ENCODE measurements at places on chromosomes 13 and 19.
A peak's percentile ranks its signal among the peaks of the same experiment; 100 is the strongest.

DNA sequence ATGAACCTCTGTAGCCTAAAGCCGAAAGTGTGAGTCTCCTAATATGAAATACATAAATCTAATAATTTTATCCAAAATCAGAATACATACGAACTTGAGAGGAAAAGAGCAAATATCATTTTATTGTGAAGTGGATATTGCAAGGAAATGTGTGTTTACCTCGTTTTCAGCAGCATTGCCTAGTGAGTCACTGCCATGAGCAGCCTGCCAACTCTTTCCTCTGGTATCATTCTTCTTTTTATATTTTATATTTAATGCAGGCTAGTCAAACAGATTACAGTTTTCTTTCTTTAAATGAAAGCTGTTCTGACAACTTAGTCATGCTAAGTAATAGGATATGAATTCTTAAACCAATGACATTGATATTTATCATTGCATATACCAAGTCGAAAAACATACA lies 44.2 kb downstream of the EDNRB start:
- DNase-seq, result no peak

DNA sequence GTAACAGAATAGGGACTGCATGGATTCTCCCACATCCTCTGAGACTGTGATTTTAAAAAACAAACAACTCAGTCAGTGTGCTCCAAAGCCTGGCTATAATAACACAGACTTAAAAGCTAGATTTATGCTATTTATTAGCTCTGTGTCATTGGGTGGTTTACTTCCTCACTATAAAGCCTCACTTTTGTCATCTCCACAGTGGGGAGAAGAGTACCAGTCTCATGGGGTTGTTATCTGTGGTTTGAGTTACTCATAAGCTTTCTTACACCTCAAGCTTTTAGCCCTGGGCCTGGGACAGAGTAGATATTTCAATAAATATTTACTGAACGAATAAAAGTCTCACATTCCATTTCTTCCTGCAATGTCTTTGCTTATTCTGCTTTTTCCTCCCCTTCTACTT lies 5.3 kb downstream of the RNASEH2B start:
- DNase-seq, result no peak

DNA sequence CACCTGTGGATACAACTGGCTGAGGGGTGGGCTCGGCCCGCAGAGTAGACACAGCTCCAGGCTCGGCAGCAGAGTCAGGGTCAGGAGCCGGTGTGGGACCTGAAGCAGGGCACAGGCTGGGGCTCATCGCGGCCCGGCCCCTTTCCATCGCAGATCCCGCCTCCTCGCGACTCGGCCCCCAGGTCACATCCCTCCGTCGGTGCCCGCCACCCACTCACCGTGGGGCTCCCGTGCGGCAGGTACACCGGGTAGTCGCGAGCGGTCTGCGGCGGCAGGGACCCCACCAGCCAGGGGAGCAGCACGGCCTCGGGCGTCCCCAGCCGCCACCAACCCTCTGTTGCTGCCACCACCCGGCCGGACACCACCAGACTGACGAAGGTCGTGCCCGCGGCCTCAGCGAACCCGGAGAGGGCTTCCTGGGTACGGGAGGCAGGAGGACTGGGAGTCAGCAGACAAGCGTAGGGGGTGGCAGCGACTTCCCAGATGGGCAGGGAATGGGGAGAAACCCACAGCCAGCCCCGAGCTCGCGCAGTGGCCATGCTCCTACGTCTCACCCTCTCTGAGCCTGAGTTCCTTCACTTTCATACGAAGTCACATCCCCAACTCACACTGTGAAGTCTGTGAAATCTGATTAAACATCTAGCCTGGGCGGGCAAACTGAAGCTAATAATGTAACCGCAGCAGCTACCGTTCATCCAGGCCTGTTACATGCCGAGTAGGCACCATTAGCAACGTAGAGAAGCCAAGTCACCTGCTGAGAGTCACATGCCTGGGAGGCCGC lies 3.7 kb downstream of the FUZ start:
- DNase-seq, result peak; percentile 36

DNA sequence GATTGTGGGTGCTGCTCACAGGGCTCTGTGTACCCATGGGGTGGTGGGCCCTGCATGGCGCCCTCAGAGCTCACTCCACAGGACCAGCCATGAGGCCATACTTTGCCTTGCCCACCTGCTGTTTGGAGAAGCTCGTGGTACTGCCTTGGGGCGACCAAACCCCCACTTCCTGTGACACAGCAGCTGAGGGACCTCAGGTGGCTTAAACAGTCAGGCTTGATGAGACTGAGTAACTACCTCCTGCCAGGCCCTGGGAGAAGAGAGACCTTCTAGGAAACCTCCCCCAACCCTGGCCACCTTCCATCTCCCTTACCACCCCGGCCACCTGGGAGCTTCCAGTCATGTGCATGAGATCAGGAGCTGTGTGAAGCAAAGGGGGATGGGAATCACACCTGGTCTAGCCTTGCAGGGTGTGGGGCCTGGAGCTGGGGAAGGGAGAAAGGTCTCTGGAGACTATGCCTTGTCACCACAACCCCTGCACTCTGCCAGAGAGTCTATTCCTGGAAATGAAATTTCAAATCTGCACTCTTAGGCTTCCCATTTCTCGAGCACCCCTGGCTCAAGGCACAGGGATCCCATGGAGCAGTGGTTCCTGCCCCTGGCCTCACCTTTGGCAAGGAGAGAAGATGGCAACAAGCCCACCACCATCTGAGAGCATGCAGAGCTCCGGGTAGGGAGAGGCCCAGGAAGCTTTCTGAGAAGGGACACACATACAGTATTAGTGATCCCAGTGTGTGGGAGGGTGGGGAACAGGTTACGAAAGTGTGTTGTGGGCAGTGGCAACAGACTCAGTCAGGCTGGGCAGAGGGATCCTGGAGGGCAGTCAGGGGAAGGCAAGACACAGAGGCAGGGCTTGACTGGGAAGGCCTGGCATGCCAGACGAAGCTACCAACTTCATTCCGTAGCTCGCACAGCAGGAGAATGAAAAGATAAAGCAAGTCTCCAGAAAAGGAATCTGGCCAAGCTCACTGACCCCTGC lies 125.0 kb downstream of the URI1 start:
- DNase-seq, result no peak

DNA sequence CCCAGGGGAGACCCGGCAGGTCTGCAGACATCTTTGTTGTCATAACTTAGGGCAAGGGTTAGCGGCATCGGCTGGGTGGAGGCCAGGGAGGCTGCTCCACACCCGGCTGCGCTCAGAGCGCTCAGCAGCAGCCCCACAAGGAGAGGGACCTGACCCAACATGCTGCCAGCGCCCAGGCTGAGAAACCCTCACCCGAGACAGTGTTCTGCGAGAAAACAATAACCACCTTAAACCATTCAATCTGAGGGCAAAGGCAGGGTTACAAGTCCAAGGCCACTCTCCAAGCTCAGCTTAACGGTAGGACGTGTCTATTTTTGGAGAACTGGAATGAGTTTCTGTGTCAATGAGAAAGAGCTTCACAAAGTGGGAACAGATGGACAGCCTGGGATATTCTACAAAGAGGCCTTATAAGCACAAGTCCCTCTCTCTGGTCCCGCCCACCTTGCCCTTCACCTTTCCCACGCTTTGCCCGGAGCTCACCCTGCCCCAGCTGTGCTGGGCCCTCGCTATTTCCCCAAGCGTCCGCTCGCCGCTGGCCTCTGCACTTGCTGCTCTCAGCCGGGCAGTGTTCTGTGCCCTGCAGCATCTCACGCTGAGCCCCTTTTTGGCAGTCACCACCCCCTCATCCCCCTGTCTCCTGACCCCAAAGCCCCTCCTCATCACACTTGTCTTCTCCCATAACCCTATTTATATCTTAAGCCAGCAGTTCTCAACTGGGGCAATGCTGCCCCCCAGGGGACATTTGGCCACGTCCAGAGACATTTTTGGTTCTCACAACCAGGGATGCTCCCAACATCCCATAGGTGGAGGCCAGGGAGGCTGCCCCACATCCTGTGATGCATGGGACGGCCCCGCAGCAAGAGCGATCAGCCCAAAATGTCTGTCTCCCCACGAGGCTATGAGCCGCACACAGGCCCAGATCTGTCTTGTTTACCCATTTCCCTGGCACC lies 17.6 kb downstream of the PPP1R12C start:
- no peak for DNase-seq

- DNase-seq, result peak; percentile 30
Observed at GRCh38 chr19:629961-630714, 3.2 kb downstream of the POLRMT start.

Measured in NCI-H1092 treated with DMSO at 0.1 percent for 48 hours (cell line).